ENCODE measurements at places on chromosomes 6 and 20. TPM values are rescaled to one million over a fixed set of nuclear protein-coding genes. Genes with fewer than 3 reads are reported as not detected.

LY6G6D gene
- total RNA-seq = not detected

DNA sequence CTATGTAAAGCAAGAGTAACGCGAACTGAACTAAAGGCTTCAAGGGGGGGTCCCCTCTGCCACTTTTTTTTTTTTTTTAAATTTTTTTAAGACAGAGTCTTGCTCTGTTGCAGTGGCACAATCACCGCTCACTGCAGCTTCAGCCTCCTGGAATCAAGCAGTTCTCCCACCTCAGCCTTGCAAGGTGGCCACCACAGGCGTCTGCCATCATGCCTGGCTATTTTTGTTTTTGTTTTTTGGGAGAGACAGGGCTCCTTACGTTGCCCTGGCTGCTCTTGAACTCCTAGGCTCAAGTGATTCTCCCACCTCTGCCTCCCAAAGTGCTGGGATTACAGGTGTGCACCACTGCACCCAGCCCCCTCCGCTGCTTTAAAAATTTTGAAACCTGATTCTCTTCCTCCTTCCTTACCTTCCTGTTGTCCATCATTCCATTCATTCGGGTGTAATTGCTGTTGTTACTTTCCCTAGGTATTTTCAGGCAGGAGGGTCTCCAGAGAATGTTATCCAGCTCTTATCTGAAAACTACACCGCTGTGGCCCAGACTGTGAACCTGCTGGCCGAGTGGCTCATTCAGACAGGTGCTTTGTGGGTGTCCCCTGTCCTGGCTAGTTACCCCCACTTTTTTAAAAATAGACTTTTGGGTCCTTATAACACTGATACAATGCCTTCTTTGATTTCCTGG is 5.4 kb downstream of the NELFCD start:
- DNase-seq = no peak
- H3K27ac ChIP-seq = no peak overlapping the region
- peaks cover 5% of the 10 kb centered on the region for H3K27me3 ChIP-seq

DNA sequence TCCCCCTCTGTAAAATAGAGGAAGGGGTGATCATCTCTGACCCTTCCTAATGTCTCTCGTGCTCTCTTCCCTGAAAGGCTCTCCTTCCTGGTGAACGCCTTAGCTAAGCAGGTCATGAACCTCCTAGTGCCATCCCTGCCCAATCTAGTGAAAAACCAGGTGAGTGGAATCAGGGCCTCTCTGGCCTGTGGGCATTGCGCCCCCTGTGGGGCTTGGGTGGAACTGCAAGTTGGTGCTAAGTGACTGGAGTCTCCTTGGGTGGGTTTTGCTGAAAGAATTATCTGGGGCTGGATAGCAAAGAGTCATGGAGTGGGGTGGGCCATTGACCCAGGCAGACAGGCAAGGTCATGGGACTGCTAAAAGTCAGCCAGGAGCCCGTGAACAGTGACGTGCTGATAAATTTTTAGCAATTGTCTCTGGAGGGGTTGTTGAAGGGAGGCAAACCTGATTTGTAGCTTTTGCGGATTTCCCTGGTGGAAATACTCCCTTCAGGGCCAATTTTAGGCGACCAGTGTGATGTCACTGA is 8.9 kb downstream of the BPIFB1 start:
- H3K27me3 ChIP-seq = peaks cover 4% of the 10 kb centered on the region
- DNase-seq = peak; percentile 79
- no peaks in the 10 kb centered on the region for H3K36me3 ChIP-seq
- H3K27ac ChIP-seq = no peak overlapping the region

SLC25A27 gene
- 13.6 TPM for total RNA-seq

COL9A1 gene
- total RNA-seq = 1.8 TPM

DNA sequence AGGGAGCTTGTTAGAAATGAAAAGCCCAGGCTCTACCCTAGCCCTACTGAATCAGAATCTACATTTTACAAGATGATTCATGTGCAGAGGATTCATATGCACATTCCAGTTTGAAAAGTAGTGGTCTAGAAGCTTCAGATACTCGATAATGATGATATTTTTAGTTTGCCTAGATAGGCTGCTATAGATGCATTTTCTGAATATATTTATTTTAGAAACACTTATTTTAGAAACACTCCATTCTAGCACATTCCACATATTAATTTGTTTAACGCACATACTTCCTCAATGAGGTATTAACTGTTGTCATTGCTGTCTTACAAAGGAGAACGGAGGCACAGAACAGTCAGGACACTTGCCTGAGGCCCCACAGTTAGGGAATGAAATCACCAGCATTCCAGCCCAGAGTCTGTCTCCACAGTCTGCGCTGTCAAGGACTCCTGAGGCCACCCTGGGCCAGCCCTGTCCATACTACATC is 64.4 kb downstream of the SNAP25 start:
- no peak overlapping the region for H3K27ac ChIP-seq
- no peaks in the 10 kb centered on the region for H3K27me3 ChIP-seq
- peaks cover 3% of the 10 kb centered on the region for H3K4me1 ChIP-seq
- DNase-seq = no peak
- H3K36me3 ChIP-seq = no peaks in the 10 kb centered on the region
- no peak overlapping the region for H3K4me3 ChIP-seq

VIP gene
- not detected for total RNA-seq

- peaks cover 8% of the 10 kb centered on the region for H3K27me3 ChIP-seq
- no peak overlapping the region for H3K4me3 ChIP-seq
- H3K4me1 ChIP-seq = peaks cover 11% of the 10 kb centered on the region
- no peak overlapping the region for H3K27ac ChIP-seq
- no peak for DNase-seq
These were observed 4.5 kb upstream of the ZNF451 start for GRCh38 chr6:57085471-57085870.

- H3K4me3 ChIP-seq = no peak overlapping the region
- peaks cover 8% of the 10 kb centered on the region for H3K4me1 ChIP-seq
These were observed 136.3 kb downstream of the ZMYND8 start for GRCh38 chr20:47220161-47220582.

TINAG gene
- not detected for total RNA-seq

GRCh38 chr6:34055223-34055933 is 90.5 kb downstream of the GRM4 start:
- no peaks in the 10 kb centered on the region for H3K36me3 ChIP-seq
- H3K27ac ChIP-seq = peak overlapping the region; percentile 72
- peak overlapping the region; percentile 35 for H3K4me3 ChIP-seq

DNA sequence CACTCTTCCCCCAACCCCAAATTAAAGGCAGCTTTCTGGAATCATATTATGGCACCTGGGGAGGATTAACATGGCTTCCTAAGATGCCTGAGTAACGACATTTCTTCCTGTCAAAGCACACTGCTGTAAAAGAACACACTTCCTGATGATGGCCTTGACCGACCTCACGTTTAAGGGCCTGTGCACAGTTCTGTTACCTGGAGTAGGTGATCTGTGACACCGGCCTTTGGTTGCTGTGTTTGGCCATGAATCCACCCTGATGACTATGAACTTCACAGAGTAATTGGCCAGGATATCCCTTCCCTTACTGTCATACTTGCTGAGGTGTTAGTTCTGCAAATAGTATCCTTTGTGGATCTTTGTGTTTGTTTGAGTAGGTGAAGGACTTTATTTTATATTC is 45.8 kb downstream of the PLCB4 start:
- no peaks in the 10 kb centered on the region for H3K4me1 ChIP-seq
- no peaks in the 10 kb centered on the region for H3K27me3 ChIP-seq
- H3K4me3 ChIP-seq = no peak overlapping the region

- H3K27ac ChIP-seq = no peak overlapping the region
- DNase-seq = no peak
- H3K4me3 ChIP-seq = no peak overlapping the region
- H3K27me3 ChIP-seq = no peaks in the 10 kb centered on the region
These were observed 126.4 kb downstream of the TBXT start for GRCh38 chr6:166041277-166041676.

GRCh38 chr6:14968056-14968637 is 277.7 kb upstream of the JARID2 start:
- peaks cover 4% of the 10 kb centered on the region for H3K27me3 ChIP-seq
- DNase-seq = no peak
- peaks cover 6% of the 10 kb centered on the region for H3K36me3 ChIP-seq
- H3K27ac ChIP-seq = no peak overlapping the region
- H3K4me1 ChIP-seq = peaks cover 15% of the 10 kb centered on the region

- no peaks in the 10 kb centered on the region for H3K27me3 ChIP-seq
- H3K36me3 ChIP-seq = no peaks in the 10 kb centered on the region
- H3K4me1 ChIP-seq = peaks cover 2% of the 10 kb centered on the region
- DNase-seq = no peak
These were observed 178.2 kb downstream of the PTPRT start for GRCh38 chr20:43011491-43011890.

NEDD9 gene
- 0.71 TPM for total RNA-seq

GRCh38 chr6:121236984-121237383 is 97.3 kb downstream of the TBC1D32 start:
- peaks cover 7% of the 10 kb centered on the region for H3K36me3 ChIP-seq
- no peak overlapping the region for H3K27ac ChIP-seq
- H3K4me3 ChIP-seq = no peak overlapping the region
- peaks cover 4% of the 10 kb centered on the region for H3K27me3 ChIP-seq

LIME1 gene
- 16.6 TPM for total RNA-seq

DNA sequence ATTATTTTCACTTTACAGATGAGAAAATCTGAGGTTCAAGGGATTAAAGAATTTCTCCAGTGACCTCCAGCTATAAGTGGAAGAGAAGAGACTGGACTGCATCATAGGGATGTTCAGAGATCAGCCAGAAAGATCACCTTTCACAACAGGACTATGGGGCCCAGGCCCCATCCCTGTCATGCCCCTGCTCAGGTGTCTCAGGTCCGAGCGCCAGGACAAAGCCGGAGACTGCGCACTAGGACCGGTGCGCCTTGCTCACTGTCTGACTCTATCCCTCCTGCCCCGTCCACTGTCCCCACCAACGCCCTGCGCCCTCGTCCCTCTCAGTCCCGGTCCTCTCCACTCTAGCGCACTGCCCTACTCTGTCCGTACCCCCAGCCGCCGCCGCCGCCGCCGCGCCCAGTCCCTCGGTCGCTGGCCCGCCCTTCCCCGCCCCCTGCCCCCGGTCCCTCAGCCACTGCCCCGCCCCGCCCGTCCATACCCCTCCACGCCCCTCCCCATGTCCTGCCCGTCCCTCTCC is 521 bp upstream of the RAD21L1 start:
- H3K27me3 ChIP-seq = no peaks in the 10 kb centered on the region
- peaks cover 4% of the 10 kb centered on the region for H3K36me3 ChIP-seq
- H3K4me3 ChIP-seq = peak overlapping the region; percentile 88
- H3K27ac ChIP-seq = peak overlapping the region; percentile 28
- no peaks in the 10 kb centered on the region for H3K4me1 ChIP-seq
- no peak for DNase-seq

DNA sequence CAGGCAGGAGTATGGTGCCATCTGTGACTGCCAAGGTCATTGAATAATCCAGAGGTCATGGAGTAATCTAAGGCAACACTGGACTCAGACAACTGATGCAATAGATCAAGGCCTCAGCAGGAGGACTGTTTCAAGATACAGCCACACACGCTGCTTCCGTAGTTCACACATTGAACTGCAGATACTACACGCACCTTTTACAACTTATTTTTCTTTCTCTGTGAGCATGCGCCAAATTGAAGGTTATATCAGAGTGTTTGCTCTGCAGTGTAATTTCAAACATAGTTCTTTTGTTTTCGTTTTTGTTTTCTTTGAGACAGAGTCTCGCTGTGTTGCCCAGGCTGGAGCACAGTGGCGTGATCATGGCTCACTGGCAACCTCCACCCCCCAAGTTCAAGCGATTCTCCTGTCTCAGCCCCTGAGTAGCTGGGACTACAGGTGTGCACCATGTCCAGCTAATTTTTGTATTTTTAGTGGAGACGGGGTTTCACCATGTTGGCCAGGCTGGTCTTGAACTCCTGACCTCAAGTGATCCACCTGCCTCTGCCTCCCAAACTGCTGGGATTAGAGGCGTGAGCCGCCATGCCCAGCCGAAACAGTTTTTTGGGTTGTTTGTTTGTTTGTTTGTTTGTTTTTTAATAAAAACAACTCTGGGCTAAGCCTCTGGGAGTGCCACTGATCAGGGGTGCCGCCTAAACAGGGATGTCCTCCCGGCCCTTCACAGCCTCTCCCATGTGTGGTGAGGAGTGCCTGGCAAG is 96.6 kb upstream of the NAA20 start:
- H3K4me3 ChIP-seq = peak overlapping the region; percentile 25
- DNase-seq = no peak
- peak overlapping the region; percentile 88 for H3K27ac ChIP-seq
- H3K4me1 ChIP-seq = peaks cover 36% of the 10 kb centered on the region
- H3K27me3 ChIP-seq = peaks cover 6% of the 10 kb centered on the region

GRCh38 chr20:24422091-24422760 is 47.2 kb upstream of the SYNDIG1 start:
- H3K36me3 ChIP-seq = no peaks in the 10 kb centered on the region
- no peak overlapping the region for H3K27ac ChIP-seq
- H3K27me3 ChIP-seq = no peaks in the 10 kb centered on the region
- H3K4me1 ChIP-seq = peaks cover 13% of the 10 kb centered on the region

OLIG3 gene
- total RNA-seq = 75.1 TPM

- peak overlapping the region; percentile 91 for H3K4me3 ChIP-seq
- no peaks in the 10 kb centered on the region for H3K36me3 ChIP-seq
- no peak for DNase-seq
- no peaks in the 10 kb centered on the region for H3K27me3 ChIP-seq
These were observed 131.9 kb upstream of the BTN3A2 start for GRCh38 chr6:26232940-26233648.

KIF13A gene
- total RNA-seq = 26.7 TPM

- H3K4me3 ChIP-seq = no peak overlapping the region
- H3K27me3 ChIP-seq = peaks cover 3% of the 10 kb centered on the region
- H3K4me1 ChIP-seq = peaks cover 4% of the 10 kb centered on the region
- H3K27ac ChIP-seq = no peak overlapping the region
- H3K36me3 ChIP-seq = no peaks in the 10 kb centered on the region
These were observed 108.1 kb downstream of the RNF144B start for GRCh38 chr6:18495236-18495635.

MUC21 gene
- total RNA-seq = not detected

DNA sequence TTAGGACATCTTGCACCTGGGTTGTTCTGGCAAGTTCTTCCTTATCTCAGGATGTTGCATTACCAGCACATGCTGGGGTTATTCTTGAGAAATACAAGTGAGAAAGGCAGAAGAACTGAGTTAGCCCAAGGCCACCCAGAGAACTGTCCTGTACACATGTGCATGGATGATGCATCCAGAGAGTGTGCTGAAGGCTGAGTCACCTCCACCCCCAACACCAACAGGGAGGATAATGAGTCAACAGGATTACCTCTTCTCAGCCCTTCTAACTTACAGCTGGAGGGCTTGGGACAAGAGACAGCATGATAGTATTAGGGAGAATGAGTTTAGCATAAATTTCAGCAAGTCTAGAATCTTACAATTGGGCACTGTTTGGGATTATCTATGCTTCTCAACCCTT is 8.5 kb downstream of the SCGN start:
- H3K4me1 ChIP-seq = no peaks in the 10 kb centered on the region
- H3K36me3 ChIP-seq = no peaks in the 10 kb centered on the region
- no peaks in the 10 kb centered on the region for H3K27me3 ChIP-seq
- H3K27ac ChIP-seq = no peak overlapping the region
- H3K4me3 ChIP-seq = no peak overlapping the region

CFAP61 gene
- 5.0 TPM for total RNA-seq
